ENCODE measurements at places on chromosomes 3 and 15. TPM values are rescaled to one million over a fixed set of nuclear protein-coding genes. Genes with fewer than 3 reads are reported as not detected.

STARD5 gene
- 8.1 TPM for total RNA-seq

CFAP91 gene
- 0.73 TPM for total RNA-seq

POLQ gene
- 0.85 TPM for total RNA-seq

SLC12A8 gene
- total RNA-seq, result 9.7 TPM

LMAN1L gene
- not detected for total RNA-seq

CAMK1 gene
- 24.0 TPM for total RNA-seq

CHL1 gene
- not detected for total RNA-seq

FAM81A gene
- 0.12 TPM for total RNA-seq

ISY1 gene
- 29.1 TPM for total RNA-seq

SH2D7 gene
- total RNA-seq, result not detected

SLC38A3 gene
- total RNA-seq, result not detected

CACNA2D2 gene
- 0.12 TPM for total RNA-seq

LRRIQ4 gene
- total RNA-seq, result 0.16 TPM

PRSS50 gene
- total RNA-seq, result not detected

PDE12 gene
- 26.0 TPM for total RNA-seq

GOLGA6B gene
- total RNA-seq, result not detected

ACP3 gene
- total RNA-seq, result under 0.01 TPM

OR5K2 gene
- total RNA-seq, result not detected

TRAT1 gene
- not detected for total RNA-seq

RTP2 gene
- not detected for total RNA-seq

ALPK3 gene
- 0.12 TPM for total RNA-seq

LARP6 gene
- 56.6 TPM for total RNA-seq

MUC4 gene
- not detected for total RNA-seq

LINS1 gene
- 14.3 TPM for total RNA-seq
